ENCODE measurements at places on chromosomes 1 and 21.
A peak's percentile ranks its signal among the peaks of the same experiment; 100 is the strongest.

GRCh38 chr1:175250027-175250426, 57.5 kb upstream of the KIAA0040 start:
- DNase-seq = no peak

DNA sequence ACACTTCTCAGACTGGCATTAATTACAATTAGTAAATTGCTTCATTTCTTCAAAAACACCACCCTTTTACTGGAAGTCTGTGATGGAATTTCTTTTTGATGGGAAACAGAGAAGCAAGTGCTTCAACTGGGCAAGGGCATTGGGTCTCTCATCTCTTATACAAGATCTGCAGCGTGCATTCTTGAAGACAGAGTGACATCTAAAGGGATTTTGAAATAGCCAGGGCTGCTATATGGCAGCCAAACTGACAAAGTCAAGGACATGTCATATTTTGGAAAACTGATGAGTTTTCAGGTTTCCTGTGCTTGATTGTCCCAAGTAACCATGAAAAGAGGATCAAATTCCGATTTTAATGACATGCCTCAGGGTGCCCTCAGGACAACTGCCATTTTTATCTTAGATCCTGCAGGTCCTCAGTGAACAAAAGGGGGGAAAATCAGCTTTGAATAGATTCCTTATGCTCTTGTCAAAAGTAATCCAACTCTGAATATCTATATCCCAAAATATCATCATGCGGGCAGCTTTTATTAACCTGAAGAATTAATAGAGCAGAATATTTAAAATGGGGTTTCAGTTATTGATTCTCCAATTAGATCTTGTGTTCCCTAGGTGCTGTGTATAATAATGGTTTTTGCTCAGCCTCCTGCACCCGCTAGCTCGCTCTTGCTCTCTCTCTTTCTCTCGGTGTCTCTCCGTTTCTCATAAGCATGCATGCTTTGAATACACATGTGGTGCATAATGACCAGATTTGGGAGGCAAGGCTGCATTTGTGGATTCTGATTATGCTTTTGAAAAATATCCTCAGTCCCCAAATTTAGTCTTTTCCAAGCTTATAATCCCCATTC, 221.8 kb downstream of the TTLL7 start:
- no peak for DNase-seq

DNA sequence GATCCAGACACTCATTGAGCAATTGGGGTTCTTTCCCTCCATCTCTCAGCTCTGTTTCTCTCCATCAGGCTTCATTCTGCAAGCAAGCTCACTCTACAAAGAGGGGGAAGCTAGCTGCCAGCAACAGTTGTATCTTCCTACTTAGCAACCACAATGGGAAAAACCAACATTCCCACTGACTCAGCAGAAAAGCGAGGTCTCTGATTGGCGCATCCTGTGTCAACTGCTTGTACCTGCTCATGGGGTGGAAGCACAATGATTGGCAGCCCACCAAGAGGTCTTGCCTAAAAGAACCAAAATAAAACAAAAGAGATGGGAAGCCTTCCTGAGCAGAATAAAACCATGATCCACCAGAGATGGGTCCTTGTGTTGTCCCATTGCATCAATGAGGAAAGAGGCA, 4.0 kb upstream of the CDA start:
- peak; percentile 49 for DNase-seq

GRCh38 chr1:15501208-15502032, 22.6 kb downstream of the CASP9 start:
- peak; percentile 50 for DNase-seq

- peak; percentile 46 for DNase-seq
Observed at GRCh38 chr1:26690576-26691031, 5.2 kb upstream of the ARID1A start.

DNA sequence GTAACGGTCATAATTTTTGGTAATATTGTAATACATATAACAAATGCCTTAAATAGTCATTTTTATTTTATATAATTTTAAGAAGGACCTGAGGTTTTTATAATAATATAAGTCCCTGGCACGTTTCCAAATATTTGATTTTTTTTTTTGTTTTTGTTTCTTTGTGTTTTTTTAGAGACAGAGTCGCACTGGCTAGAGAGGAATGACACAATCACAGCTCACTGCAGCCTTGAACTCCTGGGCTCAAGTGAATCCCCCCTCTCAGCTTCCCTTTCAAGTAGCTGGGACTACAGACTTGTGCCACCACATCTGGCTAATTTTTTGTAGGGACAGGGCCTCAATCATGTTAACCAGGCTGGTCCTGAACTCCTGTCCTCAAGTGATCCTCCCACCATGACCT, 29.7 kb downstream of the ARHGAP29 start:
- DNase-seq = no peak

GRCh38 chr1:47866601-47867437, 130.4 kb downstream of the TRABD2B start:
- peak; percentile 20 for DNase-seq

- peak; percentile 13 for DNase-seq
Observed at GRCh38 chr1:100075773-100076172, 57.0 kb downstream of the SASS6 start.

GRCh38 chr1:147292012-147292411, 49.5 kb downstream of the CHD1L start:
- peak; percentile 89 for DNase-seq

- DNase-seq = no peak
Observed at GRCh38 chr21:37414292-37415253, 48.0 kb downstream of the DYRK1A start.

- no peak for DNase-seq
Observed at GRCh38 chr1:175892686-175893085, 149.3 kb upstream of the TNR start.

- DNase-seq = no peak
Observed at GRCh38 chr1:21118167-21118566, 58.5 kb downstream of the EIF4G3 start.

DNA sequence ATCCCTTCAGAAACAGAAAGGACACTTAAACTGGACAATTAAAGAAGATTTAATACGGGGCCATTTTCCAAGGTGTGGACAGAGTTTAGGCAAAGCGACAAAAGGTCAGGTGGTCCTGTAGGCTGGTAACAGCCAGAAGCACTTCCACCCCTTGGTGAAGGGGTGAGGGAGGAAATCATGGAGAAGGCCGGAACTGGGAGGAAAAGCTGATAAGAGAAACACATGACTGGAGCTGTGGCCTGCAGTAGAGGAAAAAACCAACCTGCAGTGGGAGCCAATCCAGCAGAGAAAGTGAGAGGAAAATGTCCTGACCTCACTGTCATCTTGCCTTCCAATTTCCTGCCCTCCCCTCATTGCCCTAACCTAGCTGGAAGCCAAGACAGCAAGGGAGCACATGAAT, 249.8 kb downstream of the LMO4 start:
- no peak for DNase-seq

DNA sequence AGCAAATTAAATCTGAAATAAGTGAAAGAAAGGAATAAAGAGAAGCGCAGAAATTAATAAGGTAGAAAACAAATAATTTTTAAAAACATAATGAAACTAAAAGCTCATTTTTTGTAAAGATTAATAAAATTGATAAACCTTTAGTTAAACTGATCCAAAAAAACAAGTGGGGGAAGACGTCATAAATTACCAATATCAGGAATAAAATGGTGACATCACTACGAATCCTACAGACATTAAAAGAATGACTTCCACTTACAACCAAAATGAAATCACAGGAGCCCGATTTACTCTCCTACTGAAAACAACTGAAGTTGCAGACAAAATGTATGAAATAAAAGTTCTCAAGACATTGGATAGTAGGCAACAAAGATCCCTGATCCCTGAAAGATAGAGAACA, 68.1 kb upstream of the IFFO2 start:
- no peak for DNase-seq

DNA sequence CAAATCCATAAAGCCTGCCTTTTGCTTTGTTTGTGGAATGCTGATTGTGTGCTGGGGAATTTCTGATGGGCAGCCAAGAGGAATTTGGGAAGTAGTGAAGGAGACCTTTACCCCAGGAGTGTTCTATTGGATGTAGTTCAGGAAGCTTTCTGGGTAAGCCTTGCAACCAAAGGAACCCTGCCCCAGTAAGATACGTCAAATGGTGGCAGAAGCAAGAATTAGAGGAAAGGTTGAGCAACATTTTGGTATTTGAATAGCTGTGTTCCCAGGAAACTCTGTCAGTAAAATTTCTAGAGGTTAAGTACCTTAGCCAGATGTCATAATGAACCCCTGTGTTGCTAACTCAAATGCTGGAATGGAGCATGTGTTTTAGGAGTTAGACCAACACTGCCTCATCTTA, 6.4 kb downstream of the MGST3 start:
- DNase-seq = peak; percentile 73

- no peak for DNase-seq
Observed at GRCh38 chr1:150249936-150250335, 7.6 kb upstream of the CA14 start.

DNA sequence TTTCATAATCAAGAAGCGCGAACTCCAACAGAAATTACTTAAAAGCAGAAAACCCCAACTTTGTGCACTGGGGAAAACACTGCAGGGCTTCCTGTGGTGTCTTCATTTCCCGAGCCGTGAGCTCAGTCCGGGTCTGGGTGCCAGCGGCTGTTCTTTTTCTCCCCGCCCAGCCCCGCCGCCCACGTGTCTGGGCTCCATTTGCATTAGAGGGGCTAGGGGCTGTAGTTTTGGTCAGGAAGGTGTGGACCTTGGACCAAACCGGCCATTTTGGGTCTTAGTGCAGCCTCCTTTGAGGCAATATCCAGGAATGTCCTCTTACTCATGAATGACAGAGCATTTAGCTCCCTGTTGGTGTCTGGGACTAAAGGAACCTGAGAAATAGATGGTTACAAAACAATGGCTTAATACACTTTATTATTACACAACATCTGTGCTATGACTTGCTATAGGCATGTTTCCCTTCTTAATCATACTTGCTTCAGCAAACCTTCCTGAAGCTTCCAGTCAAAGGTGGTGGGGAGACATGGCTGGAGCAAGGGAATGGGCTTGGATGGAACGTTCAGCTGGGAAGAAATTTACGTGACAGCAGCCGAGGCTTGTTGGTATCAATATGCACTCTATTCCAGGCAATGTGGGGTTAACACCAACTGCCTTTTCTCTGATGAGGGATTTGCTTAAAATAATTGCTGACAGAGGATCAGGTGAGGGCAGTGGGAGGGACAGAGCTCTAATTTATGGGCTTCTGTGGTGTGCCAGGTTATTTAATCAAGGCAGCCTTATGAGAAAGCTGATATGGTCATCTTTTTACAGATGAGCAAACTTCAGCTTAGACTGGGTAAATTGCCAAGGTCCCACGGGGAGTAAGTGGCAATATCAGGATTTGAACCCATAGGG, 1.1 kb downstream of the AGTRAP start:
- DNase-seq = peak; percentile 94

DNA sequence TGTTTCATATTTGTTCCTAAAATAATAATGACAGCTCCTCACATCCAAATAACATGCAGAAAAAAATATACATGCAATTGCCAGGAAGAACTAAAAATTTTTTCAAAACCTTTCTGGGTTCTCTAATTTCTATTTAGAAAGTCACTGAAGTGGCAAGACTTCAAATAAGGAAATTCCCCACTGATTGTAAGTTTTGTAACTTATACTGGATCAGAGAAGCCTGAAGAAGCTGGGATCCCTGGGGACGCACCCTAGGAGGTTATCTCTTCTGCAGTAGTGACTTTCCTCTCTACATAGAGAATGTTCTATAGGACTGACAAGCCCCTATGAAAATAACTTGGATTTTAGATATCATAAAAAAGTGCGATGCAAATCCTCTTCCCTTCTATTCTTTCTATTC, 182.6 kb downstream of the MRPL39 start:
- DNase-seq = no peak

DNA sequence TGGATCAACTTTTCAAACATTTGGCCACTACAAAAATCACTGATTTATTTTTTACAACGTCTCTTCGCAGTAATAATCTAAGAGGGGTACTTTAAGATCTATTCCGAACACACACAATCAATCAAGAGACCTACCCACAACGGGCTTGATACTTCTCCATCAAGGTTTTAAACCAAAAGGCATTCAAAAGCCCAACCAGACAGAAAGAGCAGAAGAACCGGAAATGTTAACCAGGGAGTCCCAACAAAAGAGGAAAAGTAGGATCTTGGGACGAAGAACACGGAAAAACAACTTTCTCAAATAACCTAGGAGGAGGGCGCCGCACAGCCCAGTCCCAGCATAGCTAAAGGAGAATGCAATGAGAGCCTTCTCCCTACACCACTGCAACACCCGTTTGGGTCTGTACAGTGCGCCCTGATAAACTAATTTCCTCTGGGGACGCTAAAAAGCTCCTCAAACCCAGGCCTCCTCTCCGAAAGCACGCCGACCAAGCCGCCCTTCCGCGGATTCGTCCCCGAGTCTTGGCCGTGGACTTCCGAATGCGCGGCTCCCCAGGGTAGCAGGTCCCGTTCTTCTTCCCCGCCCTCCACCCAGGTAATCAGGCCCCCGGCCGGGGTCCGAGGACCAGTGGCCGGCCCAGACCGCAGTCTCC, 623 bp downstream of the RPL22 start:
- DNase-seq = peak; percentile 10

GRCh38 chr1:15788624-15789301, 18.7 kb downstream of the UQCRHL start:
- DNase-seq = peak; percentile 90

- peak; percentile 11 for DNase-seq
Observed at GRCh38 chr1:8782001-8782620, 35.3 kb downstream of the RERE start.

DNA sequence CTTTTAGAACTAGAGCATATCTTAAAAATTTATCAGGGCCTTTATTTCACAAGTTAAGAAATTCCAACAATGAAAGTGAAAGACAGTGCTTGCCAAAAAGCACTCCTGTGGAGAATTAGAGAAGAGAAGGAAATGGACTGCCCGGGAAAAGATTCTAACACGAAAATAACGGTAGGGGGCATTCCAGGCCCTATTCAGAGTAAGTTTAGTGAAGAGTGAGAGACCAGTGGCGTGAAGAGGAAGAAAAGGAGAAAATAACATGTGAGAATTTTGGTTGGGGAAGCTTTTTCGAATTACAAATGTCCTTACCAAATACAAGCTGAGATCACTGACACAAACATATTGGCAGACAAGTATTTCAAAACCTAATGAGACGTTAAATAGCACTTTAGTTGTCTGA, 38.4 kb upstream of the RBM34 start:
- DNase-seq = peak; percentile 53

- DNase-seq = no peak
Observed at GRCh38 chr1:231727171-231727570, 100.6 kb downstream of the DISC1 start.

- DNase-seq = no peak
Observed at GRCh38 chr1:245677461-245678240, 522.9 kb downstream of the KIF26B start.

DNA sequence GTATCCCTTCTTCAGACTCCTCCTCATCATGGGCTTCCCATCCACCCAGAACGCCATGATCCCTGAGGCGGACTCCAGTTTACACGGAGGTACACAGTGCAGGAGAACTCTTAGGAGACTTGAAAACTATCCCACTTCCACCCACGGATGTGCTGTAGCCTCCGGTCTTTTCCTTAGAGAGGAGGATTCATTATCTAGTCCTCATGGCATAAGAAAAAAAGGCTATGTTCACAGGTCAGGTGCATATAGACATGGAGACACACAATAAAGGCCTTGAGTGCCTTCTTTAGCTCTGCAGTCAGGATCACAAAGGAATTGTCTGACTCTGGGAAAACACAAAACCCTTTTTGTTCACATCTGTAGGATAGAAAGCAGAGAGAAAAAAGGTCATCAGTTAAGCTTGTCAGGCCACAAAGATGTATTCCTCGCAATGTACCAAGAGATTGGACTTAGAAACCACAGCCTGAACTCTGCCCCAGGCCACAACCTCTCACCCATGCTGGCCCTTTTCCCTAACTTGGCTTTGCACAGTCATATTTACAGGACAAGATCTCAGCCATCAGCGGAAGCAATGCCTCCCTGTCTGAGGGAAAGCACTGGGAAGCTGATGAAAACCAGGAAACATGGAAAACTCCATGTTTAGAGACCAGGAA, 9.0 kb downstream of the CRP start:
- DNase-seq = peak; percentile 20

Data from amniotic epithelial cell (primary cell).